ENCODE measurements at places on chromosomes 5 and 9. TPM values are rescaled to one million over a fixed set of nuclear protein-coding genes. Genes with fewer than 3 reads are reported as not detected.

DNA sequence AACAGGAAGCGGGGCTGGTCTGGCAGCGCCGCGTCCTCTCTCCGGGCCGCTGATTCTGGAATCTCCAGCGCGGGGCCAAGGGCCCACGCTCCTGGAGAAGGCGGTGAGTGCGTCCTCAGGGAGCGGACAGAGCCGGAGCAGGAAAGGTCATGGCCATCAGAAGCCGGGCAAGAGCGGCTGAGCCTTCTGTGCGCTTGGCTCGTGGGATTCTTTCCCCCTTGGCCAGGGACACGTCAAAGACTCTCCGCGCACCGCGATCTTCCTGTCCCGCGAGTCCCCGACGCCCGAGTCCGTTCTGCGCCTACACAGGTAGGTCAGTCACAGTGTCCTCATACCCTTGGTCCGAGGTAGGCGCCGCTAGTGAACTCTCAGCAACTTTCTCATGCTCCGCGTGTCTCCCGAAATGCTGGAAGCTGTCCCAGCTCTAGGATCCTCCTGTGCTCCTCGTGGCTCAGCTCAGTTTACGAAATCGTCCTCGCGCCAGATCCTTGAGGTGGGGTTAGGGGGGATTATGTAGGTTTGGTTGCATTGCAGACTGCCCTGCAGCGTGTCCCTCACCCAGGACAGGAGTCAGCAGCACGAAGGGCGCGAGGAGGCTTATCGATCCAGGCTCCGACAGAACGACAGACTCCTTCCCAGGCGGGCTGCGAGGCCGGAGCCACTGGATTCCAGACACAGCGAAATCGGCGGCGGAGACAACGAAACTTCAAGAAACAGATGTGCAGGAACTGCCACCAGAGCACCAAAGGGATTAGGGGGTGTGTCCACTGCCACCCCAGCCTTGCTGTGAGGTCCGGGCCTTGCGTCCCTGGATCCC, 8.7 kb downstream of the LHX6 start:
- no peak for DNase-seq

GRCh38 chr5:58072300-58072965, 387.5 kb downstream of the PLK2 start:
- no peak for DNase-seq

DNA sequence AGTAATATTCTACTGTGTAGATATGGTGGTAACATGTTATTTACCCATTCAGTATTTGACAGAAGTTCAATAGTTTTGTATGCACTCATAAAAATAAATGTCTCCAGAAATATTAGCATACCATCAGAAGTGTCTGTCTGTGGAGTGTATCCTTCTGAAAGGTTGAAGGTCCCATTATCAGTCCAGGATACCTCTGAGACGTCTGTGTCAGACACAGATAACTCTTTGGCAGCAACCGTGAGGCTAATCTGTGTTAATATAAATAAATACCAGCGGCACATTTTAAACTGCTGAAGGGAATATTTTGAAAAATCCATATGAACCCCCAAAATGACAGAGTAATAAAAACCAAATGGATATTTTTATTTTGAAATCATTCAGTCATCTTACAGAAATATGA, 11.9 kb upstream of the ZNF622 start:
- no peak for DNase-seq

DNA sequence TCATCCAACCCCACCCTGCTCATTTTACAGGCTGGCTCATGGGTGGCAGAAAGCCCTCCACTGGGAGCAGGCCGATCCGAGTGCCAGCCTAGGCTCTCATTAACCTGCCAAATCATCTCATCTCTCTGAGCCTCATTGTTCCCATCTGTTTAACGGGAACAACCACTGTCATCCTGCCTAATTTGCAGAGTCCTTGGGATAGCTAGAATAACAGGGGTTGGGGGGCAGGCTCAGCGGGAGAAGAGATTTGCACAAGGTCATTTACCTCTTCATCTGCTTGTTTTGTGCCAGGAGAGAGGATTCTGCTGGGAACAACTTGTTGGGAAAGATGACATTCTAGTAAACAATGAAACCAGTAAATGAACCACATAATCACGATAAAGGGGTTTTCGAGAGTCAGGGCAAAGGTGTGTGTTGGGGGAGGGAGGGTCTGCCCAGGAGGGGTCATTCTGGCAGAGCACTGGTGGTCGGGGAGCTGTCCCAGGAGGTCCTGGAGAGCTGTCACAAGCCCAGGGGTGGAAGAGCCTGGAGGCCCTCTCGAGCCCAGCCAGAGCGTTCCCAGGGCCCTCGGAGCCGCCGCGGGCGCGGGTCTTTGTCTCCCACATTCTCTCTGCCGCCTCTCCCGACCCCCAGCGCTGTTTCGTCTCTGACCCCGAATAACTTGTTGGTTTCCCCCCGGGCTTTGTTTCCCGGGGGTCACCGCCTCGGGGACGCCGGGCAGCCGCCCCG, 22.8 kb upstream of the NDST1 start:
- no peak for DNase-seq

- peak; percentile 42 for DNase-seq
Observed at GRCh38 chr9:5843794-5844471, 11.0 kb upstream of the ERMP1 start.

GRCh38 chr5:75460532-75460931, 50.9 kb downstream of the CERT1 start:
- DNase-seq = no peak

GRCh38 chr9:125513668-125514413, 193.2 kb downstream of the MAPKAP1 start:
- no peak for DNase-seq

GRCh38 chr9:109198736-109199382, 31.8 kb upstream of the FRRS1L start:
- no peak for DNase-seq

GRCh38 chr9:16064771-16065170, 511.9 kb downstream of the CCDC171 start:
- DNase-seq = no peak

DNA sequence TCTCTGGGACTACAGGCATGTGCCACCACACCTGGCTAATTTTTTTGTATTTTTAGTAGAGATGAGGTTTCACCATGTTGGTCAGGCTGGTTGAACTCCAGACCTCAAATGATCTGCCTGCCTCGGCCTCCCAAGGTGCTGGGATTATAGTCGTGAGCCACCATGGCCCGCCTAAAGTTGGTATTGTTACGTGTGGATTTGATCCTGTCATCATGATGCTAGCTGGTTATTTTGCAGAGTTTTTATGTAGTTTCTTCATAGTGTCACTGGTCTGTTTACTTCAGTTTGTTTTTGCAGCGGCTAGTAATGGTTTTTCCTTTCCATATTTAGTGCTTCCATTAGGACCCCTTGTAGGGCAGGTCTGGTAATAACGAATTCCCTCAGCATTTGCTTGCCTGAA, 85.9 kb downstream of the CACNA1B start:
- DNase-seq = no peak

GRCh38 chr5:129460936-129461710, 1.0 kb downstream of the ADAMTS19 start:
- DNase-seq = peak; percentile 28

GRCh38 chr5:59799668-59800346, 93.7 kb downstream of the PDE4D start:
- peak; percentile 62 for DNase-seq

- no peak for DNase-seq
Observed at GRCh38 chr5:150671509-150672236, 10.6 kb downstream of the MYOZ3 start.

- no peak for DNase-seq
Observed at GRCh38 chr5:43038496-43038989, 1.6 kb downstream of the ANXA2R start.

- DNase-seq = peak; percentile 60
Observed at GRCh38 chr5:133868946-133869518, 99.4 kb downstream of the C5orf15 start.

DNA sequence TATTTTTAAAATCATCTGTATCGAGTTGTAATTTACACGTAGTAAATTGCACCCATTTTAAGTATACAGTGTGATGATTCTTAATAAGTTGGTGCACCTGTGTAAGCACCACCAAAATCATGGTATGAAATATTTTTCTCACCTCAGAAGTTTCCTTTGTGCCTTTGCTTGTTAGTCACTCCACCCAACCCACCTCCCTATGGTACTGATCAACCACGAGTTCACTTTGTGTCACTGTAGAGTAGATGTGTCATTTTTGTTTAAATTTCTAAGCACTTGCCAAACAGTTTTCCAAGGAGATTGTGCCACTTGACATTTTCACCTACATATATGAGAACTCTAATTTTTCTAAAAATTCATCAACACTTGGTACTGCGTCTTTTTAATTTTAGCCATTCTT, 806.5 kb downstream of the TLR4 start:
- no peak for DNase-seq

- no peak for DNase-seq
Observed at GRCh38 chr5:175698401-175699115, 40.7 kb downstream of the HRH2 start.

- DNase-seq = no peak
Observed at GRCh38 chr9:72909428-72909827, 43.4 kb downstream of the ALDH1A1 start.

DNA sequence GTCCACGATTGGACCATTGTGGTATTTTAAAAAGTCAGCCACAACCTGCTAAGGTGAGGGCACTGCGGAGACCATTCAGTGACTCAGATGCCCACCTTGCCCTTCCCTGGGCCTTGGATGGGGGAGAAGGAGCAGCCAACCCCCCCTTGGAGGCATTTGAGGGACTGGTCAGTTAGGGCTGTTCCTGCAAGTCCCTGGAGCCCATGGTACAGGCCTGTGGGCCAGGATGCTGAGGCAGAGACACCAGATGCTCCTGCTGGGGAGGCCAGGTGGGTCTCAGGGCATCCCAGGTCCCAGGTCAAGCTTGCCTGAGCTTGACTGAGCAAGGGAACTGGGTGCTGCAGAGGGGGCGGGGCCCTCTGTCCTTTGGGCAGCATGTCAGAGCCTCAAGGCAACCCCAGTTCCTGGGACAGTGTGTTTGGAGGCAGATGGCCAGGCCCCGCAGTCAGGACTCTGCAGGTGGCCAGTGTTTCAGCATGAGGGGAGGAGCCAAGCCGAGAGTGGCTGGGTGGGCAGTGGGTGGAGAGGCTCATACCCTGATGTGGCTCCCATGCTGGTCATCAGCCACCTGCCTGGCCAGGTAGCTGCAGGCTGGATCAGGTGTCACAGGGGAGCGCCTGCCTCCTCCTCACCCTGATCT, 27.5 kb downstream of the SLC6A3 start:
- no peak for DNase-seq

DNA sequence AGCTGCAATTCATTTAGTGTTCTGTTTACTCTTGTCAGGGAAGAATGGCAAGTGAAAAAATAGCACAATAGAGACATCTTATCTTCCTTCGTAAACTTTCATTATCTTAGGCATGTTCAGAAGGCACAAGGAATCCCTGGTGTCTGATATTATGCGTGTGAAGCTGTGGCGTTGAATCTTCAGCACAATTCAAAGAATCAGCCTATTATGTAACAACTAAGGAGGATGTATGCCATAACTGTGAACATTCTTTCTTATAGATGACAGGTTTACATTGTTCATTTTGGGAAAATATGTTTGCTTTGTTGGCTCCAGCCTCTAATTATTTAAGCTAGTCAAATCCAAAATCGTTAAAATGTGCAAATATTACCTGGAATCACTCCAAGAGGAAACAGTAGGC, 446.1 kb downstream of the ANXA1 start:
- no peak for DNase-seq

GRCh38 chr5:151739939-151740335, 18.5 kb downstream of the ATOX1 start:
- no peak for DNase-seq

GRCh38 chr9:16784002-16784401, 86.5 kb downstream of the BNC2 start:
- no peak for DNase-seq

DNA sequence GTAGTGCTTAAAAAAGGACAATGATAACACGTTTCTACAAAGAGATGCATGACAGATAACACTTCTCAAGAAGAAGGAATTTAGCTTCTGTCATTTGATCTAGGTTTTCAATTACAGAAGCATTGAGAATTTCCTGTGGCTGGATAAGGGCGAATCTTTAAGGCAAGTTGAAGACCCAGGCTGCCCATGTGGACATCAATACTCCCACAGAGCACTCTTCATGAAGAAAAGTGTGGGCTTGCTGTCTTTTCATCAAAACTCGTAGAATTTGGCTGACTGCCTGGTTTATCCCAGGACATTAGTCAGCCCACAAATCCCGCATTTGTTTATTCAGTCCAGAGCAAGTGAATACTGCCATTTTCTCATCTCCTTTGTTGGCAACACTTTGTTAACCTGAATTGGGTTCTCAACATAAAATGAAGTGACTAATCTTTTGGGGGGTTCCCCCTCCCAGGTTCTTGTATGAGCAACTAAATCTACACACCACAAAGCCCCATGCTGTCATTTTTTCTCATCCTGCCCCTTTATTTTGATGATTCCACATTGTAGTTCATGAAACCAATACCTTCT, 43.4 kb upstream of the CDKN2B start:
- no peak for DNase-seq

- DNase-seq = no peak
Observed at GRCh38 chr5:3656803-3657202, 61.2 kb downstream of the IRX1 start.

DNA sequence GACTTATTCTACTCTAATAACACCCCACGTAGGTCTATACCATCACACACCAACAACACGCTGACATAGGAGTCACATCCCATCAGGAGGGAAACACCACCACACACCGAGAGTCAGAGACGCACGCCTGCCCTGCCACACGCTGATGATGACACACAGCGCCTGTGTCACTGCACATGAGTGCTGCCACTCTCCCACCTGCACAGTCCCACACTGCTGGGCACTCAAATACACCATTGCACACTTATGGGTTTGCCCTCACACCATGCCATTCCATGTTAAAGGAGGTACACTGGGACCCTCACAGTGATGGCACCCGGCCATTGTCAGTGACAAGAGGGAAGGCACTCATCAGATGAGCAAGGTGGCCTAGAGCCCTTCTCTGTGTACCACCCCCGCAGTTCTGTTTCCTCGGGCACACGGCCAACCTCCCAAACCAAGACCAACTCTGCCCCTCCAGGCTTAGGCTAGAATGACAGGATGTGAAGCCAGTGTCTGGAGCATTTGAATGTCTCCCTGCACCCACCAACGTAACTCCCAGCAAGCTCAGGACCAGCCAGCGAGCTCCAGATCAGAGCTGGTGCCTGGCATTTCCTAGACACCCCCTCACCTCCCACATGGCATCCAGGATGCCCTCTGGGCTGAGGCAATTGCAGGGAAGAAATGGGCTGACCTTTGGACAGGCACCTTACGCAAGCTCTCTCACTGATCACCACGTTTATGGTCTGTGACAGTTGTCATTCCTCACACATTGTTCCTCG, 3.6 kb upstream of the CPLX2 start:
- no peak for DNase-seq

DNA sequence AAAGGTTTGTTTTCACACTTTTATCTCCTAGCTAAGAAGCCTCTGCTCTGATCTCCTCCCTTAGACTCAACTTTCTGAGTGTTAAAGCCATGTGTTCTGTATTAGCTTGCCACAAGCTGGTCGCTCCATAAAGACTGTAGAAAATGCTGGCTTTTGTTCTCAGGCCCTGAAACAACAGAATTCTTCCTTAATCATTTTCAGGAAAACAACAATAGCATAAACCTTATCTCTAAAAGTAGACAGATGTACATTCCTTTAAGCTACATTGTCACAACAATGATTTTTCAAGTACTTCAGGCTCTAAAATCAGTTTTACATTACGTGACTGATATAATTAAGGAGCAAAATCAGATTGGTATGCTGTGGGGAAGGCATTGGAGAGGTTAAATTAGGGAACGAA, 41.9 kb downstream of the VCAN start:
- DNase-seq = no peak

Gene CD72
- 2.5 TPM for polyA plus RNA-seq

Gene TPRN
- 15.3 TPM for polyA plus RNA-seq

All from left renal cortex interstitium (tissue), 4 donors.